ENCODE measurements at places on chromosomes 1 and 21.
A peak's percentile ranks its signal among the peaks of the same experiment; 100 is the strongest.

DNA sequence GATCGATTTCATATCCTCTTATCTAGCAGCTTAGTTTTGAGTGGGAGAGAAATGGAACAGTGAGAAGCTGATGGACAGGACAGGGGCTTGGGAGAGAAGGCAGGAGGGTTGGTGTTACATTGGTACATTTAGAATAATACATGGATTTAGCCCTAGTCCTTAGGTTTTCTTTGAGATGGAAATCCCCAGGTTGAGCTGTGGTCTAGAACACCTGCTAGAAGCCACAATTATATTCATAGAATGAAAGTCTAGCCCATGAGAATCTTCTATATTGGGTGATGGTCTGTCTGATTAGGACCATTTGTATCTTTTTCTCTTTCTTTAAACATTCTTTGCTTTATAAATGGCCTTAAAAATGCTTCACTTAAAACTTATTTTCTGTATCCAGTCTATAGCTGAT is 19.9 kb downstream of the CRNN start:
- DNase-seq, result no peak

GRCh38 chr1:93683234-93683633 is 1.6 kb upstream of the BCAR3 start:
- DNase-seq, result no peak

DNA sequence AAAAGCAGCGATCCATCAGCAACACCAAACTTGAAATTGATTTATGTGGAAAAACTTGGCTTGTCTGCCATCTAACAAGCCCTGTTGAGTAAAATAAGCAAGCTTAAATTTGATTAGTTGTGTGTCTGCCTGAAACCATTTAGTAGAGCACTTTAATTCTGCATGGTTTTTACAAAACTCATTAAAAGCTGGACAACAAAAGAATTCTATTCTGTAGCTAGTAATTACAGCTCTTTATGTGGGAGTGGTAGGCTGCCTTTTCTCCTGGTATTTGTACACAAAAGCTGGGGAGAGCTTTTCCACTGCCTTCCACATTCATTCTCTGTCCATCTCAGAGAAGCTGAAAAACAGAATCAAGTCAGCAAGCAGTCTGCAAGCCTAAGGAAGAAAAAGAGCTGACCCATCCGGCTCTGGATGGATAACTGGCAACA is 1.7 kb downstream of the ETS2 start:
- no peak for DNase-seq

DNA sequence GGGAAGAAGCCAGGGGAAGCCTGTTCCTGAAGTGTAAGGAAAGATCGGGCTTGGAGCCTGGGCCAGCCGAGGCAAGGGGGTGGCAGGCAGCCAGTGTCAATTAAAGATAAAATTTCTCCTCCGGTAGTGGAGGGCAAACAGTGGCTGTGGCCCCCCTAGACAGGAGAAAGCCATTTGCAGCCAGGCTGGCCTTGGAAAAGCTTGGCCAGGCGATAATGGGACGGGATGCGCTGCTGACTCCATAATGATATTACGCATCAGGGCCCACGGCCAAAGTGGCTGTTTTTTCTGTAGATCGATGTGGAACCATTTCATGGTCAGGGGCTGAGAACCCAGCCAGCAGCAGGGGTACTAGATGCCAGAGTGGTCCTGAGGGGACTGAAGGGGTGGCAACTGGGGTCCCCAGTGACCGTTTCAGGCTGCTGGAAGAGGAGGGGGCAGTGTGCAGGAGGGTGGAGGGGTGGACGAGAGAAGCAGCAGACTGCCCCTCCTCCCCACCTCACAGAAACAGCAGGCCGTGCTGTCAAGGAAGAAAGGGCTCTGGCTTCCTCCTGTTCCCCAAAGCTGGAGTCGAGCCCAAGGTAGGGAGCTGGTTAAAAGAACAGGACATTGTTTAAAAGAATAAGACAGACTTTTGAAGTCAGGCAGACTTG is 25.2 kb downstream of the KCNC4 start:
- no peak for DNase-seq

DNA sequence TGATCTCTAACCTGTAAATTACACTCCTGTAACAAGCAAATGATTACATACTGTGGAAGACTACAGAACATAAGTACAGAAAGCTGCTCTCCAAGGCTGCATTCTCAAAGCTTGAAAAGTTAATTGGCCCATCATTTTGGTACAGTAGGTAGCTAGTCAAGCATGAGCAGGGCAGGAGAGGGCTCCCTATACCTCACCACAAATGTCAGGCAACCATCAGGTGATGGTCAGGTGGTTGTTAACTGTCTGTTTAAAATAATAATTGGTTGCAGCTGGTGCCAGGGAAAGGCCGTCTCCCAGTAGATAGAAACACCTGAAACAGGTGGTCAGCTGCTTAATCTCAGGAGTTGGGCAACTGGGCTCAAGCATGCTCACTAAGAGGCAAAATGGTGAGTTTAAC is 13.1 kb upstream of the SLC1A7 start:
- DNase-seq, result no peak

- no peak for DNase-seq
These were observed 378.5 kb downstream of the SMYD3 start for GRCh38 chr1:246128494-246129069.

DNA sequence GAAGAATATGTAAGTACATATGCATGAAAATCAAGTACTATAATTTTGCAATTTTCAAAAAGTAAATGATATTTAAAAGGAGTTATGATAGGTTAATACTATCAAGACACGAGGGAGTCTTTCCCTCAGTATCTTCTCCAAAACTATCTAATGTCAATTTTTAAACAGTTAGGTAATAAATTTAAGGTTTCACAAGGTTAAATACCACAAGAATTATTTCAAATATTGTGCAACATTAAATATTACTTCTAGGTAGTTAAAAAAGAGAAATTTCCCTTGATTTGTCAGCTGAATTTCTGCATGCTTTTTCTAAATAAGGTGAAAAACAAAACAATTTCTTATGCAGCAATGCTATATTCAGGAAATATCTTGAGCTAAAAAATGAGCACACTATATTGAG is 3.5 kb downstream of the CFHR5 start:
- DNase-seq, result no peak

DNA sequence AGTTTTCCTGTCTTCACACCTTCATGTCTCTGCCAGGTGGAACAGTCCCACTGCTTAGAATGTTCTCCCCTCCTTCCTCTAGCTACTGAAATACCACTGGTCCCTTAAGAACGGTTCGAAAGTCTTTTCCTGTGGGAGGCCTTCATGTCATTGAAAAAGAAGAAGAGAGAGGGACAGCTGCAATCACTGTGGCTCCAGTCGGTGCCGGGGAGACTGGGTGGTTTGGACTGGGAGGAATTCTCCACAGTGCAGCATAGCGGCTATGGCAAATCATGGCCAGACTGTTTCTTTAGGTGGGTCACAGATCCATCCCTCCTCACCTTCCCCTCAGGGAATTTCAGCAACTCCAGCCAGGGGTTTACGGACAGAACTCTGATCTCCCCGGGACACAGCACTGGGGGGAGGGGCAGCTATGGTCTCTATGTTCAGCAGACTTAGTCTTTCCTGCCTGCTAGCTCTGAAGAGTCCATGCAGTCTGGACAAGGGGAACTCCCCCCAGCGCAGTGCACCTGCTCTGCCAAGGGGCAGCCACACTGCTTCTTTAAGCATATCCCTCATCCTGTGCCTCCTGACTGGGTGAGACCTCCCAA is 567.2 kb downstream of the SMYD3 start:
- DNase-seq, result no peak

DNA sequence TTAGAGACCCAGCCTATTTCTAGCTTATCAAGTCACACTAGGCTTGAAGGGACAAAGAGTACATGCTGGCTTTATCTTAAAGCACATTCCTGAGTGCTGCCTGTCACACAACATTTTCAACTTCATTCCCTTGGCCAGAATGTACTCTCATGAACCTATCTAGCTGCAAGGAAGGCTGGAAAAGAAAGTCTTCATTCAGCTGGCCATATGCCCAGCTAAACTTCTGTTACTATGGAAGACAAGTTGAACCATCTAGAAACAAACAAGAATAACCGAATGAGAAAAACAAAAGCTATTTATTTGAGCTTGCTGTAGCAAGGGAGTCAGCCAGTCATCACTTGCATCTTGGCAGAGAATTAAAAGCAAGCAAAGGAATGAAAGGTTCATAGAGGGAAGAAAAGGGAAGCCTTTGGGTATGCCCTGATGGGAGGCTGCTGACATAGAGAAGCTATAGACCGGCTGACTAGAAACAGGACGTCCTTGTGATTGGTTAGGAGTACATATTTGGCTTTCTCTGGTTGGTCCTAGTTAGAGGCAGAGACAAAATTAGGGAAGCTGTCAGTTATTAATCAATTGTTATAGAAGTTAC is 108.4 kb downstream of the NEK7 start:
- DNase-seq, result no peak

- no peak for DNase-seq
These were observed 93.2 kb downstream of the PLXNA2 start for GRCh38 chr1:208150833-208151458.

- no peak for DNase-seq
These were observed 184.6 kb downstream of the PCP4 start for GRCh38 chr21:40051801-40052200.

- DNase-seq, result peak; percentile 92
These were observed 82.5 kb upstream of the ZNF648 start for GRCh38 chr1:182143825-182144645.

- no peak for DNase-seq
These were observed 37.5 kb upstream of the GRIK3 start for GRCh38 chr1:37071829-37072228.

- no peak for DNase-seq
These were observed 96.6 kb upstream of the TNR start for GRCh38 chr1:175839779-175840669.

DNA sequence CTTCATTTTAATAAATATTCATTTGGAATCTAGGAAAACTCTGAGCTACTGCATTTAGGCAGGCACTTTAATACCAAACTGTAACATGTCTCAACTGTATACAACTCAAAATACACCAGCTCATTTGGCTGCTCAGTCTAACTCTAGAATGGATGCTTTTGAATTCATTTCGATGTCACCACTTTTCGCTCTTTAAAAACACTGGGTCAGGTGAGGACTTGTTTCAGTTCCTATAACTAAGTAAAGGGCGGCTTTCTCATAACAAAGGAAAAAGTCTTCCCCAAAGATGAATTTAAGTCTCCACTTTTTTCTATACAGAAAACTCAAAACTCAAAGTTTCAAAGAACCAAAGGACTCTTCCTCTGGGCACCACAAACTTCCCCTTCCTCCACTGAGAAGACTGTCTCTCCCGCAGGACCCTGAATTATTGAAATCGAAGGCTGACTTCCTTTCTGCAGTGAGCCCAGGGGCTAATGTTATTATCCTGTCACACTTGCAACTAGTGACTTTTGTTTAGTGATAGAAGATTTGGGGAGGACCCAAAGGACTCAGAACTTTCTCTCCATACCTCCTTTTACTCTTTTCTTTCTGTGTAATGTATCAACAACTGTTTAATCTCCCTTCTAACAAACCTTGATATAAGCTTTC is 9.7 kb upstream of the DHX9 start:
- no peak for DNase-seq

- DNase-seq, result no peak
These were observed 26.1 kb upstream of the UMODL1 start for GRCh38 chr21:42044871-42045495.

Data from suppressor macrophage treated with lipopolysaccharide for 1 hour (primary cell).